ENCODE measurements at places on chromosomes 7 and 10.

DNA sequence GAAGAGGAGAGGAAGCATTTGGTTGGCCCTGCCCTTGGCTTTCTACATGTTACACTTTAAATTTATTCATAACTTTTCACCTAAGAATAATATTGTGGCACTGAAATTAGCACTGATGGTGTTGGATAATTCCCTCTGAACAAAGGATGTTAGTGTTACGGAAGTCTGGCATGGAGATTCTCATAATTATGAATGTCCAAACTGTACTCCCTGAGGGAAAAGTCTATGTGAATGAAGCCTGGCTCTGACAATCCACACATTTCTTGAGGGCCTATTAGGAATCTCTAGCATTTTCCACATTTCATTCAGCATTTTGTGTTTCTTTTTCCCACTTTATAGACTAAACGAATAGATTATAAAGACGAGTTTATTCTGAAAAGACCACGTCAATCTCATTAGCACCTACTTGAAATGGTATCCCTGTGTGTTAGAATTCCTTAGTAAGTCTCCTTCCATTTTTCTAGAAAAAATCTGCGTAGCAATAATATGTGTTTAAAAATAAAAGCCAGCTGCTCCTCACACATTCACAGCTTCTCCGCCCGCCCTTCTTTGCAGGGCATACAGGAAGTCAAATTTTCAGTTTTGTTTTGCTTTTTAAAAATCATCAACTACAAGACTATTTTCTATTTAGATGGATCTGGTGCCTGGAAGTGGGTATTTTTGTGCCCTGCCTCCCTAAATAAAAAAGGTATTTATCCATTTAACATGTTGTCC, 131.8 kb upstream of the PALS2 start:
- DNase-seq = no peak

DNA sequence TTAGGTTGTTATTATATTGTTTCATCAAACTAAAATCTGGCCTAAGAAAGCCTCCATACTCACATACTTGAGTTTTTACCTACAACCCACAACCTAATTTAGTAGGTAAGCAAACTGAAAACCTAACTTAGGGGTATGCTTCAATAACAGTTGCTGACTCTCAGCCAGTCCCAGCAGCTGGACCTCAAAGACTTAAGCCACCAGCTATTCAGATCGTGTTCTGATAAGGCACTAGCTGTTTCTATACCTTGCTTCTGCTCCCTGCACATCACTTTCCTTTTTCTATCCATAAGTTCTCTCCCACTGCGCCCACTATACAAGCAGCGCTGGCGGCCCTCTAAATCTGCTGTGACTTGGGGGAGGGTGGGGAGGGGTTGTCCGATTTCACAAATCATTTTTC, 42.3 kb downstream of the SUGCT start:
- DNase-seq = no peak

DNA sequence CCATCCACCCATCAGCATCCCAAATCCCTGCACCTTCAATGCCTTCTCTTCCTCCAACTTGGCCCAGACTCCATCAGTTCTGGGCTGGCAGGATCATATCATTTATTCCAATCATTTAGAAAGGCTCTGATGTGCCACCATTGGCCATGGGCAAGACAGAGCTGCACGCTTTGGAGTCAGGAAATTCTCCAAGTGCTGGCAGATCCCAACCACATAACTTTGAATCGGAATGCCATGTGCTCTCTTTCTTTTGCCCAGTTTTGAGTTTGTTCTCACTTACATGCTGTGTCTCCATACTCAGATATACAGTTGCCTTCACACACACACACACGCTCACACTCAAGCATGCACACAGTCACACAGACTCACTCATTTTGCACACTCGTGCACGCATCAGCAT, 85.7 kb upstream of the GHITM start:
- DNase-seq = no peak

- DNase-seq = no peak
Observed at GRCh38 chr7:131255242-131255641, 72.4 kb upstream of the MKLN1 start.

DNA sequence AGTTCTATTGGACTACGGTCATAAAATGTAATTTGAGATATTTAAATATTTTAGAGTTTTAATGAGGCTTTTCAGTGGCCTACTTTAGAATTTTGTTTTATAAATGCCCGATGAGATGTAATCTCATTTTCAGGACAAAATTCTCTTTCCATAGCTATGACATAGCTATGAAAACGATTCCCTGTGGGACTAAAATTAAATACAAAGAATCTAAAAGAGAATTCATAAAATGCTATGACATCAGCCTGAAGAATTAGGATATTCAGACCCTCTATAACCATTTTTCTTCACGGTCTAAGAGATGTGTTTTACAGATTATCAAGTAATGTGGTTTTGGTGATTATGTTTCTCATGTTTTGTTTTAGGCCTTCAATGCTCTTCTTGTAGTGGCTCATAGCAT, 48.2 kb upstream of the ODAD2 start:
- no peak for DNase-seq

DNA sequence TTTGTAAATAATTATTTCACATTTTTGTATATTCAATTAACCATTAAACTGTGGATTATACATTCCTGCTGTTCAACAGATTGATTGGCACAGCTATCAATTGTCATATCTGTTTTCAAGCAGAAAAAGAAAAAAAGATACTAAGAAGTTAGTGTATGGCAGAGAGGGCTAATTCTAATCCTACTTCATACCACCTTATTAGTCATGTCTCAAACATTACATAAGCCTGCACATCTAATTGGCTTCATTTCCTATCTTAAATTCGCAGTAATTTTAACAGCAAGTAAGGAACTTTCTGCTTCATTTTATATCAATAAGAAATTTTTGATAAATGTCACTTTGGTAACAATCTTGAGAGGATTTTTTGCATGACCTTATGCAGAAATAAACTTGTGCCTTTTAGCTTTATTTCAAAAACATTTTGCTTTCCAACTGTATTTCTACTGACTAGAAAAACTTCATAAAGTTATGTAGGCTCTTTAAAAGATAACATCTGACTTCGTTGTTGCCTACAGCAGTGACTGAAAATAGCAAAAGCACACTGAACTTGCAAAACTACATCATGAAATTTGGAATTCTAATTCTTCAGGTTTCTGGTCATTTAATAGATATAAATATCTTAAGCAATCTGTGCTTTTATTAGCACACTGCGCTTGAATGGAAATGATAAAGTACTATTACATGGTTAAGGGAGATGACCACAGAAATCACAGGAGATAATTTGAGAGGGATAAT, 111.5 kb downstream of the SEMA3C start:
- DNase-seq = no peak

GRCh38 chr10:112827951-112828350, 122.1 kb upstream of the TCF7L2 start:
- DNase-seq = no peak

- DNase-seq = peak; percentile 82
Observed at GRCh38 chr7:5428478-5429252, 5.0 kb upstream of the TNRC18 start.

GRCh38 chr10:1169981-1170866, 114.0 kb downstream of the WDR37 start:
- no peak for DNase-seq

DNA sequence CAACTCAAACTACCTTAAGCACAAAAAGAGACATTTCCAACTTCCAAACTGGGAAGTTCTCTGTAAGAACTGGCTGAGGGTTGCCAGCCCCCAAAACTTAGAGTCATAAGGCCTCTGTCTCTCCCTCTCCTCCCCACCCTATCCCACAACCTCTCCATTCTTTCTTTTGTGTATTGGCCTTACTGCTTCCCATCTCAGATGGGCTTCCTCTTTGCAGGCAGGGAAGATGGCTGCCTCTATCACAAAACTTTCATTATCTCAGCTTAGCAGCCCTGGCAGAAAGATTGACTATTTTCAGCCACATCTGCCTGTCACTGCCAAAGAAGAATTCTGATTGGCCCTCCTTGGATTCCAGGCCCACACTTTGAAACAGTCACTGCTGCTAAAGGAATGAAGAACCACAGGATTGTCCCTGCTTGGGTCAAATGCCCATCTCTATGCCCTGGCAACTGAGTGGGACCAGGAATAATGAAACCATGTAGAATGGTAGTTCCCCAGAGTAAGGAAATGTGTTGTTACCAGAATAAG, 58.0 kb upstream of the PRKAR2B start:
- DNase-seq = no peak

GRCh38 chr7:4066626-4067475, 615.2 kb upstream of the FOXK1 start:
- DNase-seq = no peak

GRCh38 chr7:138359870-138360559, 100.0 kb upstream of the TRIM24 start:
- DNase-seq = no peak

GRCh38 chr10:114755537-114755936, 66.0 kb upstream of the FHIP2A start:
- no peak for DNase-seq

DNA sequence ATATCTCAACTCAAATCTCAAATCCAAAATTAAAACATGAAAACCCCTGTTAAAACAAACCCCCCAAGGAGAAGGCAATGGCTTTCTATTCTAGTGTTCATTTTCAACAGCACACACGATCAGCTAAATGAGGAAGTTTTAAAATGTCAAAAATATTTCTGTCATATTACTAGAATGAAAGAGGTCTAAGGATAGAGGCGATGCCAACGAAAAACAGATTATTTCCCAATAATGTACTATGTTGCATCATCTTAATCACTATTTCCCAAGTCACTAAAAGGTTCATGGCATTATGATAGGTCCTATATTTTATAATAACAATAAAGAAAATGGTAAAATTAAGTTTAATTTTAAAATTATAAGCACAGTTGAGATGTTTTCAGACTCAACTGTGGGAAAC, 10.1 kb downstream of the CNOT4 start:
- no peak for DNase-seq

GRCh38 chr7:150956395-150957132, 21.6 kb downstream of the KCNH2 start:
- DNase-seq = no peak

DNA sequence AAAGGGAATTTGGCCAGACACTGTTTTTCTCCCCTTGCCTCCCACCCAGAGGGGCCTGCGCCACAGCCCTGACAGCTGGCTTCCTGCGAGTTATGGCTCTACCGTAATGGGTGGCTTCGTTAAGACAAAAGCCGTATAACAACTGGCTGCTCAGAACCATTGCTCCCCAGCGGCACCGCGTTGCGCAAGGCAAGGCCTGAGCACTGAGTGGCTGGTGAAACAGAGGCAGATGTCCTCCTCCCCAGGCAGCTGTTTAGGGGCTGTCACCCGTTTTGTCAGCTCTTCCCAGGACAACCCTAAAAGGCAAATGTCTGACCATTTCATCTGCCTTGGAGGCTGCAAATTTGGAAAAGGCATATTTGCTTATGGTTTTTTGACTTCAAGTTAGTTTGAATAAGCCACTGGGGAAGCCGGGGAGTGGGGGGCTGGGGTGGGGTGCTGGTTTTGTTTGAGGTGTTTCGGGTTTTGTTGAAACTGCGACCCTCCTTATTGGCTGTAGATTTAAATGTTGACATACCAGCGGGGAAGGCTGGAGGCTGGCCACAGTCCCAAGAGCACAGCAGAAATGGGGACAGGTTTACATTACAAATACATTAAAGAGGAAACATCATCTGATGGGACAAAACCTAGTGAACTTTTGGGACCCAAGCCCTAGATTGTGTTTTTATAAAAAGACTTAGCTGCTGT, 681 bp upstream of the SPOCK2 start:
- peak; percentile 71 for DNase-seq
